Activated T-helper 1 cell treated with anti-CD3 and anti-CD28 coated beads, Interleukin-2, amount 50 U/mL, for 16 hours (primary cell): ENCODE measurements at places on chromosomes 2 and 18.

GRCh38 chr18:55588870-55589595, 1.0 kb upstream of the TCF4 start:
- DNase-seq: no peak

GRCh38 chr18:34858188-34858587, 148.1 kb downstream of the DTNA start:
- no peak for DNase-seq

- no peak for DNase-seq
Measured at GRCh38 chr18:25089470-25089869, 262.5 kb downstream of the ZNF521 start.

DNA sequence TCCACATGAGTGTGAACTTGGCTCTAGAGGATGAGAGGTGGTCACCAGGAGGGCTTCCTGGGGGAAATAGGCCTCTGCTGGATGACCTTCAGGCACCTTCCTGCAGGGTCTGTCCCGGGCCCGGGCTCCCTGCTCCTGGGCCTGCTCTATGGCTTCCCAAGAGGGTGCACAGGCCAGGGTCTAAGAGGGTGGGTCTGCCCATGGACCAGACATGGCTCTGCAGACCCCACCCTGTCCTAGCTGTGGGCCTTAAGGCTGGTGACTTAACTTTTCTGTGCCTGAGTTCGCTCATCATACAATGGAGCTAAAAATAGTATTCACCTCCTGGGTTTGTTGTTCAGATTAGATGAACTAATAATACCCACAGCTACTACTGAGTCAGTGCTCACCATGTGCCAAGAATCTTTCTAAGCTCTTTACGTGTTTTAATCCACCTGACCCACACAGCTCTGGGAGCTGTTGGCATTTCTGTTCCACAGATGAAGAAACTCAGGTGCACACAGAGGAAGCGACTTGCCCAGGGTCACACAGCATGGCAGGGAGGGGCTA, 14.4 kb downstream of the INHBB start:
- DNase-seq: no peak

- DNase-seq: no peak
Measured at GRCh38 chr2:96233436-96233835, 24.8 kb upstream of the STARD7 start.

GRCh38 chr2:33104726-33105125, 158.0 kb downstream of the LTBP1 start:
- DNase-seq: no peak

GRCh38 chr2:54995553-54995952, 54.7 kb downstream of the RTN4 start:
- DNase-seq: no peak

DNA sequence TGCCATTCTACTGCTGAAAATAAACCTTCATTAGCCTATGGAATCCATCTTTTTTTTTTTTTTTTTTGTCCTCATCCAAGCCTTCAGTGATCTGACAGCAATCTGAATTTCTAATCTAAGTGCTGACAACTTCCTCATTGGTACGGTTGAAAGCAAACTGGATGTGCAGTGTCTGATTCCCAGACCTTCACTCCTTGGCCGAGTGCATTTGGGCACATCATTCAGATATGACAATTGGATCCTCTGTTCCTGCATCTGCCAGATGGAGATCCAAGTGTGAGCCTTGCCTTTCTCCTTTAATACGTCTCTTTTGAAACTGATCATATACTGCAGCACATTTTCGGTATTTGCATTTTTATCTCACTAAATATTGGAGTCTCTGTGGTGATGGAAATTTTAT, 713.1 kb downstream of the DCDC2C start:
- no peak for DNase-seq

DNA sequence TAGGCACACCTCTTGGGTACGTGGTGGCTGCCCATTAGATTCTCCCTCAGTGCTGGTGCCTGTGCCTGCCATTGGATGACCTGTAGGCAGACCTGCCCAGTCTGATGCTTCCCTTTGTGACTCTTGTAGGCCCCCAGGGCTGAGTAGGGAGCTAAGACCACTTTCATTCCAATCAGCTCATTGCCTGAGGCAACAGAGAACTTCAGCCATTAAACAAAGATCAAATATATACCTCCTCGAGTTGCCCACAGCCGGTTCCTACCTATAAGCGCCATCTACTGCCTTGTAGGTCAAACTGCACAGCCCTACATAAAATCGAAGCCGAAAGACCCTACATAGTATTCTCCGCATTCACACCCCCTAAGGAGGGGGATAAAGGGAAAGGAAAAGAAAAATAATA, 184.6 kb downstream of the ETAA1 start:
- no peak for DNase-seq

DNA sequence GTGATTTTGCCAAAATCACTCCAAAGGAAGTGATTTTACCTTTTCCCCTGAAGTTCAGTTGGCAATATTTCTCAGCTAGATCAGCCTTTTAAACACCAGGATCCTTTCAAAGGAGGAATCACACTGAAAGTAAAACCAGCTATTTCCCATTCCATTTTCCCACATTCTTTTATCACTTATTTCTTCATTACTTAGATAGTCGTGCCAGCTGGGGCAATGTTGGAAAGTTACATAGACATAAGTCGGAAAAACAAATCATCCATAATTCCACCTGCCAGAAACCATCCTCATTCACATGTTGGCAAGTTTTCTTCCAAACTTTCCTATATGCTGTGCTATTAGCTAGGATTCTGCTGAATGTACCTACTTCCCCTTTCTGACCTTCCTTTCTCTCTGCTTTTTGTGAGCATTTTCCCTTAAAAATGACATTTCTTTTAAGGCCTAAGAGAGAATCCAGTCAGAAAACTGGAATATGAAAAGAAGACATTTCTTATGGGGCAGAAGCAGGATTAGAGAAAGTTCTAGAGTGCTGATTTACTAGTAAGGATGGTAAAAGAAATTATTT, 170.0 kb upstream of the STK17B start:
- no peak for DNase-seq

GRCh38 chr2:32058130-32058529, 5.2 kb upstream of the SPAST start:
- no peak for DNase-seq
